ENCODE measurements at places on chromosomes 4 and X.
A peak's percentile ranks its signal among the peaks of the same experiment; 100 is the strongest.

GRCh38 chrX:2692221-2693112 is 1.4 kb downstream of the CD99 start:
- DNase-seq: no peak

GRCh38 chr4:85938062-85938461 is 421.8 kb downstream of the MAPK10 start:
- no peak for DNase-seq

- DNase-seq: no peak
Observed at GRCh38 chrX:153701706-153702105, 14.0 kb downstream of the SLC6A8 start.

- no peak for DNase-seq
Observed at GRCh38 chrX:50812995-50813842, 775 bp downstream of the SHROOM4 start.

DNA sequence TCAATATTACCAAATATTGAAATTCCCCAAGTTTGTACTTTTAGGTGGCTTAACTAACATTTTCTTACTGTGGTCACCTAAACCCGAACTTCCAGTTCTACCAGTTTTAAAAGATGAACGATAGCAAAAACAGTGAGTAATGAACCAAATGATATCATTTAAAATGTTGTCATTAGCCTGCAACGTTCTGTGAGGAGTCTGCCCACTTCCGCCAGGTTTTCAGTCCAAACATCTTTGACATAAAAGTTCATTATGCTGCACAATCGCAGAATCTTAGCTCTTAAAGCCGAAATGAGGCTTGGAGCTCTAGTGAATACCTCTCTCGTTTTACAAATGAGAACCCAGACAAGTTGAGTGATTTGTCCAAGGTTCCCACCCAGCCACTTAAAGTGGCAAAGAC is 762 bp downstream of the PIGA start:
- DNase-seq: no peak

- DNase-seq: no peak
Observed at GRCh38 chrX:8403988-8404387, 60.6 kb upstream of the VCX3B start.

DNA sequence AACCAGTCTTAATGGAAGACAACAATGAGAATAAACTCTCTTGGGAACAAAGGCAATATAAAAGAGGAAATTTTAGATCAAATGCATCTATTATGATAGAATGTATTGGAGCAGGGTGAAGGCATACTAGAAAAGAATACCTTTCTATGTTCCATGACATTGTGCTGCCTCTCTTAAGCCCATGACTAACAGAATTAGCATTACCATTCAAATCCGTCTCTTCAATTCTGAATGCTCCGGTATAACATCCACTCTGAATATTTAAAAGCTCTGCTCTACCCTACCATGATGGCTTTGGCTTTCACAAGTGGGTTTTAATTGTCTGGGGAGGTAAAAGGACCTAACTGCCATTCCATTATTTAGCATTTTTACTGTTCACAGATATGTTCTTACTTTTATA is 1878.4 kb downstream of the ARAP2 start:
- DNase-seq: no peak

DNA sequence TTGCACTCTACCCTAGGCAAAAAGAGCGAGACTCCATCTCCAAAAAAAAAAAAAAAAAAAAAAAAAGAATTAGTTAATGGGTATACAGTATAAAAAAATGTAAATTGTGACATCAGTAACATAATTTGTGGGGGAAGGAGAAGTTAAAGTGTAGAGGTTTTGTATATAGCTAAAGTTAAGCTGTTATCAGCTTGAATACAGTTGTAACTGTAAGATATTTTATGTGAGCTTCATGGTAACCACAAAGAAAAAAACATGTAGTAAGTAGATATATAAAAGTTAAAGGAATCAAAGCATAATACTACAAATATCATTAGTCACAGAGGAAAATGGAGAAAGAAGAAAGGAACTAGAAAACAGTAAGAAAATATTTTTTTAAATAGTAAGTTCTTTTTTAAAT is 53.2 kb upstream of the EPGN start:
- DNase-seq: no peak

GRCh38 chr4:177016541-177017141 is 223.9 kb upstream of the VEGFC start:
- no peak for DNase-seq

DNA sequence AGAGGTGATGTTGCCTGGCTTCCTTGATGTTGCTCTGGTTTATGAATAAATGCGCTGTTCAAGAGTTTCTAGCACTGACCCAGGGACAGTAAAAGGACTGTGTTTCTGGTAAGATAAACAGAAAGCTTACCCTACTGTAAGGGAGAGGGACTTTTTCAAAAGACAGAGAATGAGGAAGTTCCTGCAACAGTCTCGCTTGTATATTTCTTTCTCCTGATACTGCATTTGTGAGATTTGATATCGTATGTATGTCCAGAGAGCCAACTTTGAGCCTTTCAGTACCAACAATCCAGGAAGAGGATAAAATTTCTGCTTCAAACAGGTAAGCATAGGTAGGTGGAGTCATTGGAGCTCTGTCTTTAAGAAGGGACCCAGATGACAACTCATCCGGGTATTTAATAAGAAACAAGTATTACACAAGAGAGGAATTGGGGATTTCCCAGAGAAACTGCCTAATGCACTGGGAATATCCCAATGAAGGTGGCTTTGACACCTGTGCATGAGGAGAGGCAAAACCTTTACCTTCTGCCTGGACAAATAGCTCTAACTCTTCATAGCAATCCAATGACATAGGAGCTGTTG is 773 bp downstream of the DAPP1 start:
- no peak for DNase-seq

DNA sequence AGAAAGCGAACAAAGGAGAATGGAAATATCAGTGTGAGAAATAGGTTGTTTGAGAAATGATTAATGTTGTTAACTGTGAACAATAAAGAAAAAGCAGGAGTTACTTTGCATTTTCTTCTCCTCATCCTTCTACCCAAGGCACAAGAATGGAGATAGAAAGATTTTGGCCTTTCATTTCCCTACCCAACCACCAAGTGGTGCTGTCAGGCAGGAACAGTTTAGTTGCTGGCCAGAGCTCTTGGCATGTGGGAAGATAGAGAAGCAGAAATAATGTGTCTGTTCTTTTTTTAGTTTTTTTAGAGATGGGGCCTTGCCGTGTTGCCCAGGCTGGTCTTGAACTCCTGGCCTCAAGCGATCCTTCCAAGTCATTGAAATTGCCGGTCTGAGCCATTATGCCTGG is 12.8 kb downstream of the HOPX start:
- DNase-seq: no peak

DNA sequence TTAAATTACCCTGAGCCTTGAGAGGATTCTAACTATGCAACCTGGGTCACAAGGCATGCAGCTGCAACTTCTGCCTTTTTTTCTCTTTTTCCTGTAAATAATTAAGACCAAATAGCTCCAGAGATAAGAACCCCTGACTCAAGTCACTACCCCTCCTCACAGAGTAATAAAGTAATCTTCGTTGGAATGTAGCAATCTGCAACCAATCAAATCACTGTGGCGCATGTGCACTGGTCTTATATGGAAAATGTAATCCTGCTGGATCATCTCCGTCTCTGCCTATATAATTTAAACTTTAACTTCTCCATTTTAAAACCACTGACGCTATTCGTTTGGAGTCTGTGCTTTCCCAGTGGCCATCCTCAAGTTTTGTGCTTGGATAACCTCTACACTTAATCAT is 6.1 kb upstream of the EFHC2 start:
- no peak for DNase-seq

DNA sequence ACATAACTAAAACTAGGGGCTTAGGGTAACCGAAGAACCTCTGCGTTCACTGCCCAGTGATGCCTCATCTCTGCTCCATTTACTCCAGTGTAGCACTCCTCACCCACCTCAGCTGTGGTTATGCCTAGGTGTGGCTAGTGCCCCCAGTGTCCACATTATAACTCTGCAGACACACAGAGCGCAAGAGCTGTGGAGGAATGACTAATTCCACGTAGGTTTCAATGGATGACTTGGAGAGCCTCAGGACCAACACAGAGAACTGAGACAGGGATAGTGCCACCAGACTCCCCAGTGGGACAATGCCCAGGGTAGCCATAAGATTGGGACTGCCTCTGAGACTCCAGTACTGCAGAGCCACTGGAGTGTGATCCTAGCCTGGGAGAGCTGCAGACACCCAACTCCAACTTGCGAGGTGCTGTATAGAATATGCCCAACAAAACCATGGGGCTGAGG is 542.4 kb upstream of the DIPK2B start:
- DNase-seq: peak; percentile 10

GRCh38 chrX:20542072-20542471 is 275.4 kb upstream of the RPS6KA3 start:
- DNase-seq: no peak

DNA sequence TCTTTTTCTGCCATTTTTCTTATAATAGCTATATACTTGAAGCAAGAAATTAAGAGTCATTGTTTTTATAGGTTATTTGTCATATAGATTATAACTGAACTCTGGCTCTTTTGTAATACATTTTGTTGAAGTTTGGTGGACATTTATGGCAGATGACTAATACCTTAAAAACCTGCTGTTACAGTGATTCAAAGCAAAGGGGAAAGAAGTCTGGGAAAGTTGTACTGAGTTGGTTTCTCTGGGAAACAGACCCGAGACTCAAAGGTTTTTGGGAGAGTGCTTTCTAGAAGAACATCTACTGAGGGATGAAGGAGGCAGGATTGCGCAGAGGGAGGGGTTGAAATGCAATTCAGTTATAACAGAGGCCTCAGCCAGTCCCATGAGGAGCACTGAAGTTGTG is 35.9 kb downstream of the NAP1L5 start:
- no peak for DNase-seq

- DNase-seq: no peak
Observed at GRCh38 chr4:80852061-80852460, 178.4 kb upstream of the BMP3 start.
